ENCODE measurements at places on chromosomes 16 and 17. TPM values are rescaled to one million over a fixed set of nuclear protein-coding genes. Genes with fewer than 3 reads are reported as not detected.

The CES1 gene
- total RNA-seq = not detected

The CCL3 gene
- not detected for total RNA-seq

The KRT31 gene
- not detected for total RNA-seq

The CHST4 gene
- total RNA-seq = not detected

The GCGR gene
- total RNA-seq = not detected

The KCNH6 gene
- not detected for total RNA-seq

The NTN1 gene
- 0.11 TPM for total RNA-seq

The ZNF276 gene
- 19.3 TPM for total RNA-seq

The ST6GALNAC2 gene
- 1.4 TPM for total RNA-seq

The NPEPPS gene
- 125 TPM for total RNA-seq

The GP1BA gene
- total RNA-seq = not detected

The SYT17 gene
- not detected for total RNA-seq

The KRT32 gene
- total RNA-seq = not detected

The SLC4A1 gene
- total RNA-seq = not detected

The SMTNL2 gene
- not detected for total RNA-seq

The TAT gene
- not detected for total RNA-seq

The NXPH3 gene
- total RNA-seq = 1.4 TPM

The CACNA1H gene
- 0.11 TPM for total RNA-seq

The DRC7 gene
- total RNA-seq = not detected

All from GM23248 (cell line).